ENCODE measurements at places on chromosomes 6 and 20.

DNA sequence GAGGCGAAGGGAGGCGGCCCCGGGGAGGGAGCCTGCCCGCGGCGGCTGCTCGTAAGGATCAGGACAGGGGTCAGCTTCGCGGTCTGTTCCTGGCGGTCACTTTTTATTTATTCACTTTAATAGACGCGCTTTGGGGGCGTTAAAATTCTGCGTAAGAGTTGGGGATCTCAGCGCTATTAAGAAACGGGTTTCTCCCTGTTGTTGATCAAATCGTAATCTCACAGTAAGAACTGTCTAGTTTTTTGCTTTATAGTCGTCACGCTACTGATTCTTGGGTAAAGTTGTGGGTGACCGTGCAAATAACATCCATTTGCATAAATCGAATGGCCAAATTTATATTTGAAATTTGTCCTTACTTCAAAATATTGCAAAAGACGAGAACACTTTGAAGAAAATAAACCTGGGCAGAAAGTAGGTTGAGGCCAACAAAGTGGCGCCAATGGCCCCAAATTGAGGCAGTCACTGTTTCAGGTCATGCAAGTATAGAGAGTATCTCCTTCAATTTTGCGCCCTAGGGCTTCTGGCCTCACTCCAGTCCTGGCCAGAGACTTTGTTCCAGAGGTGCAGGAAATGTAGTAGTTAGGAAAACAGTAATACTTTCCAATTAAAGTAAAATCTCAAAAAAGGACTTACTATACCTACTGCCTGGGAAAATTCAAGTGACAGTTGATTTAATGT lies 963 bp upstream of the RMND1 start:
- no peak for DNase-seq

GRCh38 chr6:143123941-143124340 lies 63.3 kb downstream of the AIG1 start:
- DNase-seq = no peak

- DNase-seq = no peak
These were observed 37.4 kb upstream of the SYNDIG1 start for GRCh38 chr20:24432046-24432442.

DNA sequence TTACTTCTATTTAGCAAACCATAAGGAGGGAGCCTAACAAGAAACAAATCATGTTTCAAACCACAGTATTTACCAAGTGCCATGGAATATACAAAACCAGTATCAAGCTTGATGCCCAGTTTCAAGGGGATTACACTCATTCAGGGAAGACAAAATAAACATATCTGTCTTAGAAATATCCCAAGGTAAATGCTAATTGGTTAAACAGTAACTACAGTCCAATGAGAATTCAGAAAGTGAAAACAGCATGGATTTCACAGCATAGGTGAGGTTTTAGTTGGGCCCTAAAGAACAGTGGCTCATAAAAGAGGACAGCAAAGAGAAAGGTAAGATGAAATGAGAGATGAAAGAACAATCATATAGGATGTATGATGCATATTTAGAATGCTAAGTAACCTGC lies 110.3 kb downstream of the CHD6 start:
- no peak for DNase-seq

DNA sequence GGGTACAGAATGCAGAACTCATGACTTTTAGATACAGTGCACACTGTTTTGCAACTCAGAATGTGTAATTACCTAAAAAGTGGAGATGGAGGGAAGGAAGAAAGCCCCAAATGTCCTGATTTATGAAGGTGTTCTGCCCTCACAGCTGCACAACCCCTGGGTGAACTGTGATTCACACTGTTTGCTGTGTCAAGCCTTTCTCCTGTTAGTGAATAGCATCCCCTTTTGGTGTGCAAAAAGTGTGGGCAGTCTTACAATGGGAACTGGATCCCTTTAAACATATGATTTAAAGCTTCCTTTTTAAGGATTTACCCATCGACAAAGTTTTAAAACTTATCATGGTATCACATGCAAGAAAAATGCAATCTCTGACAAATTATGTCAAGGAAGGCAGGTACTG lies 633.4 kb upstream of the EPHA7 start:
- DNase-seq = no peak

- DNase-seq = no peak
These were observed 102.3 kb downstream of the EDN1 start for GRCh38 chr6:12392490-12392889.

GRCh38 chr6:147873816-147874215 lies 365.3 kb downstream of the SAMD5 start:
- DNase-seq = peak; percentile 39

DNA sequence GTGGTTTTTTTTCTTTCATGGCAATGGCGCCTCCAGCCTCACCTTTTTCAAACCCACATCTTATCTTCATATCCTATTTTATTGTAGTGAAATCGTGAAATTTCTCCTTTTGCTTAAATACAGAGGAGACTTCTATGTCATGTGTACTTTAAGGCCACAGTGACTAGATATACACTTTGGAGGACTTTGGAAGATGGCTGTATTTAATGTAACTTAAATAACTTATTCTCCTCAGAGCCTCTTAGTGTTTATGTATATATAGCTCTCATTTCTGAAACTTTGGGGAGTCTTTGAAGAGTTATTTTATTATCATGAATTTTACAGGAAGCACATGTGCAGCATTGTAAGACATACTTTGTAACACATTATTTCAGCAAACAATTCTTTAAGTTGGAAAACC lies 968 bp downstream of the LAMA2 start:
- DNase-seq = no peak

GRCh38 chr6:84309336-84309735 lies 81.9 kb upstream of the CEP162 start:
- DNase-seq = no peak

DNA sequence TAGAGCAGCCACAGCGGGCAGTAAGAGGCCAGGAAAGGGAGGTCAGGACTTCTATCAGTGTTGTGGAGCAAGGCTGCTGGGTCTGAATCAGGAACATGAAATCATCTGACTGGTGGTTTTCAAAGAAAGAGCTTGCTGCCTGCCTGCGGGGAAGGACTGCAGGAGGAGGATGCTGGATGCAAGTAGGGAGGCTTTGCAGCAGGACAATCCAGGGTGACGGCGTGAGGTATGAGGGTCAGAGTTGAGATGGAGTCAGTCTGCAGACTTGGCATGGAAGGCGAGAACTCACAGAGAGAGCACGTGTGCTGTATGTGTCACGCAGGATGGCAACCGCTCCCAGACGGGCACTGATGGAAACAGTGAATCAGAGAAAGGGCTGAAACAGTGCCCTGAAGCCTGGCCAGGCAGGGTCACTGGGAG lies 59.2 kb upstream of the CD93 start:
- DNase-seq = no peak

DNA sequence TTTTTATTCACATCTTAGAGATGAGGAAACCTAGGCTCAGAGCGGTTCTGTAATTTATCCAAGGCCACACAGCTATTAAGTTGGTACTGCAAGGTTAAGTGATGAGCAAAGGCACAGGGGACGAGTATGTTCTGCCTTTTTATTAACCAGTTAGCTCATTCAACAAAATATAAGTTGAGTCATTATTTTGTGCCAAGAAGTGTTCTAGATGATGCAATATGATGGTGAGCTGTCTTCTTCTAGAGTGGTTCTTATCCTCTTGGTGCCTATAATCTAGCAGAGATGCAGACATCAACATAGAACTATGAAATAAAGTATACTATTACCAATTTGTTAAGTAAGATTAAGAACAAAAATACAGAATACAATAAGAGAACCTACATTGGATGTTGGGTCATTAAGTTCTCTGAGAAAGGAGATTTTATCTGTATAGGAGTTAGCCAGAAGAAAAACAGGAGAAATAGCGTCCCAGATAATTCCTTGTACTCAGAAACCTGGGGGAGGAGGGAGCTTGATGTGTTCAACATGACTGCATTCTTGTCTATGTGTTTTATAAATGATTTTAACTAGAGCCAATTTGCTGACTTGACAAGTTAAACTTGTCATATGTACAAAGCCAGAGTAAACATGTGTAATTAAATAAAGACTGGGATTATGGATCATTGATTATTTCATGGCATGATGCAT lies 122.3 kb downstream of the TBXT start:
- DNase-seq = no peak

DNA sequence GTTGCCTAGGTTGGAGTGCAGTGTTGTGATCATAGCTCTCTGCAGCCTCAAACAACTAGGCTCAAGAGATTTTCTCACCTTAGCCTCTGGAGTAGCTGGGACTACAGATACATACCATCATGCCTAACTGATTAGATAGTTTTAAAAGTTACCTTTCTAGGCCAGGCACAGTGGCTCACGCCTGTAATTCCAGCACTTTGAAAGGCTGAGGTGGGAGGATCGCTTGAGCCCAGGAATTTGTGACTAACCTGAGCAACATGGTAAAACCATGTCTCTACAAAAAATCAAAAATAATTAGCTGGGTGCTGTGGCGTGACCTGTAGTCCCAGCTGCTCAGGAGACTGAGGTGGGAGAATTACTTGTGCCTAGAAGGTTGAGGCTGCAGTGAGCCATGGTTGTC lies 41.2 kb downstream of the SLC17A5 start:
- DNase-seq = no peak

DNA sequence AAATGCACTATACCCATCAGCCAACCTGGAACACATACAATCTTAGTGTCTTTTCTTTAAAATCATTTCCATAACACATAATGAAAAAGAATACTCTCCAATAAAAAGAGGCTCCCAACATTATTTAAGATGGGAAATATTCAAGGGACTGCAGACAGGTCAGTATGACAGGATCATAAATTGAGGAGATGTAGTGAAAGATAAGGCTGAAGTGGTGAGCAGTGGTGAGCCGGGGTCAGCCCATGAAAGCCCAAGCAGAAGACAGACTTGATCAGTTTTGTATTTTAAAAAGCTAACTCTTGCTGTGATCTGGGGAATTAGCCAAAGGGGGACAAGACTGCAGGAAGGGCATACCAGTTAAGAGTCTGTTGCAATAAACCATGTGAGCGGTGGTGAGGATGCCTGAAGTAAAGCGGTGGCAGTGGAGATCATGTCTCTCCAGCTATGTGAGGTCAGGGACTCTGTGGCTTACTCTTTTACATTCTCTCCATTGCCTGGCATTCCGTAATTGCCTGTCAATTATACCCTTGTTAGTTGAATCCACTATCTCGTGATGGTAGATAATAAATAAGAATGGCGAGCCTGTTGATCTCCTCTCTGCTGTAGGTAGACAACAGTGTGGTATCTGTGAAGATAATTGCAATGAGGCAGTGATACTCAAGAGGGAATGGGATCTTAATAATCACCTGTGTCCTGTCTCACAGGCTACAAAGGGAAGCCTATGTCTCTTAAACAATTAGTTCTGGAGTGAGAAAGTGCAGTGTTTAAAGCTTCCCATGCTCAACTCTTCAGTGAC lies 97.4 kb downstream of the FILIP1 start:
- no peak for DNase-seq

GRCh38 chr20:11766961-11767360 lies 150.7 kb upstream of the BTBD3 start:
- no peak for DNase-seq

GRCh38 chr6:152984513-152984872 lies 1.7 kb upstream of the FBXO5 start:
- DNase-seq = no peak

GRCh38 chr6:34955442-34955841 lies 66.4 kb downstream of the ANKS1A start:
- no peak for DNase-seq

DNA sequence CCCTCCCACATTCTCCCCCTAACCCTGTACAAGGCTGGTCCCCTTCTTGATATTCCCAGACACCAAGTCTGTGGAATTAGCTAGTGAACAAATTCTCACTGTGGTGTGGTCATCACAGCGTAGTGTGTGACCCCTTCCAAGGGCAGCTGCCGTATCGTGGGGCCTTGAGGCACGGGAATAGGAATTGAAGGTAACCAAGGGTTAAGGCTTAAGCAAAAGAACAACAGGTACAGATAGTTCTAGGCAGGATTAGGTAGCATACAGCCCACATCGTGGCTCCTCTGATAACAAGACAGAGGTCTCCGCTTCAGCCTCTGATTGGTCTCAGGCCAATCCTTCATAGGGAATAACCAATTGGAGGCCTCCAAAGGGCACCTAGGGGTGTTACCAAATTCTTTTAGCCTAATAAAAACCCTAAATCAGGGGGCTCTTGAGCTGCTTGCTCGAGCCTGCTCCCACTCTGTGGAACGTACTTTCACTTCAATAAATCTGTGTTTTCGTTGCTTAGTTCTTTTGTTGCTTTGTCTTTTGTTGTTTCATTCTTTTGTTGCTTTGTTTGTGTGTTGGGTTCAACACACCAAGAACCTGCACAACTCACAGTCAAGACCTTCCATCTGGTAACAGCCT lies 64.7 kb downstream of the GPR6 start:
- DNase-seq = no peak

GRCh38 chr6:137681445-137682009 lies 185.5 kb upstream of the TNFAIP3 start:
- no peak for DNase-seq

DNA sequence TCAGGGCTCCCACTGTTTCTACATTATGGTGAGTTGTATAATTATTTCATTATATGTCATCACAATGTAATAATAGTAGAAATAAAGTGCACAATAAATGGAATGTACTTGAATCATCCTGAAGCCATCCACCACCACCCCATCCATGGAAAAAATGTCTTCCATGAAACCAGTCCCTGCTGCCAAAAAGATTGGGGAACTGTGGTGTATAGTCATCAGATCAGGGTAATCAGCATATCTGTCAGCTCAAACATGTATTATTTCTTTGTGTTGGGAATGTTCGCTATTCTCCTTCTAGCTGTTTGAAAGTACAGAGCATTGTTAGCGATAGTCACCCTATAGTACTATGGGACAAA lies 33.8 kb upstream of the SLC22A23 start:
- no peak for DNase-seq

DNA sequence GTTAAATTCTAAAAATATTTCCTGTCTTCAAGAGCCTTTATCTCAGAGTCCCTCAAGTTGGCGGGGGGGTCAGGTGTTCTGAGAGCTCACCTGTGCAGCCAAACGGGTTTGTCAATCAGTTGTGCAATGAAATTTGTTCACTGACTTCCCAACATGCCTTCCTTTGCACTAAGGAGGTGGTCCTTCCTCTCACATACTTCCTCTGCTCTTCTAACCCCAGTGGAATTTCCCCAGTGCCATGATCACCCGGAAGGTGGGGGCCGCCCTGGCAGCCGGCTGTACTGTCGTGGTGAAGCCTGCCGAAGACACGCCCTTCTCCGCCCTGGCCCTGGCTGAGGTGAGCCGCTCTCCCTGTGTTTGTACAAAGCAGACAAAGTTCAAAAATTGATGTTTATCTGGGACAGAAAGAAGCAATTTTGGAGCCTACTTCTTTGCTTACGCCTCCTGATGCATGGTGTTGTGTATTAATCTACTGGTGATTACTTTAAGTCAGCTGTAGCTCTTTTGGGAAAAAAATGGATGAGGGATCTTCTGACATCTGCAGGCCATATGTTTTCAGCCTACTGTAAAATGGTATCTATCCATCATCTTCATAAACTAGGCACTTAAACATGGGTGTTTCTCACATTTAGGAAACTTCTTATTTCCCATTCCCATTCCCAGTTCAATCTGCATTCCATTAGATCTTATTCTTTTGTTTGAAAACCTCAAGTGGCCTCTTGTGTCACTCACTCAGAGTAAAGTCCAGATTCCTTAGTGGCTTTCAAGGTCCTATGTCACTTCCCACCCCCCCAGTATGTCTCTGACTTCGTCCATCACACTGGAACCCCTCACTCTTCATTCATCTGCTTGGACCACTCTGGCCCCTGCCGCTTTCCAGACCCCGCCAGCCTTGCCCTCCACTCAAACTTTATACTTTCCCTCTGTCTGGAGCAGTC lies 10.1 kb downstream of the ALDH5A1 start:
- DNase-seq = no peak

Measured in fibroblast of skin of left quadriceps (primary cell).